ENCODE measurements at places on chromosomes 2 and 18. TPM values are rescaled to one million over a fixed set of nuclear protein-coding genes. Genes with fewer than 3 reads are reported as not detected.

DNA sequence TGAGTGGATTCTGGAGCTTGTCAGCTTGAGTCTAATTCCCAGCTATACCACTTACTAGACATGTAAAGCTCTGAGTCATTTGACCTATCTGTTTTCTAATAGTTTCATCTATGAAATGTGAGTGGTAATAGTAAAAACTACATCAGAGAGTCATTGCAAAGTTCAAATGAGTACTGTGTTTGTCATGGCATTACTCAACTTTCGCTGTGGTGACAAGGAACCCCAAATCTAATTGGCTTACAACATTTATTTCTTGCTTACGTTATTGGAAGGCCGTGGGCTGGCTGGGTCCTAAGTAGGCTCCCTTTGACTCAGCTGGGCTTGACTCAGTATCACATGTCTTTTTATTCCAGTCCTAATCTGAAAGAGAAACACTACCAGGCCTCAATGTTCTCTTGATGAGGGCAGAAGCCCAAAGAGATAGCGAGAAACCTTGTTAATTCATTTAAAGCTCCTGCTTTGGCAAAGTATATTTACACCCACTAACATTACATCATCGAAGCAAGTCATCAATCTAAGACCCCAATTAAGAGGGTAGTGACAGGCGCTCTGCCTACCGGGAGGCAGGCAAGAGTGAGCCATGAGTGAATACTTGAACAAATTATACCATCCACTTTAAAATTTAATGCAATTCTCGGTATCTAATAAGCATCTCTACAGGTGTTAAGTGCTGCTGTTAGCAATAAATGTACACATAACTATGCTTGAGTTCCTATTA lies 431.8 kb upstream of the SPHKAP start:
- no peaks in the 10 kb centered on the region for H3K27me3 ChIP-seq
- H3K4me3 ChIP-seq, result no peak overlapping the region
- no peak overlapping the region for H3K27ac ChIP-seq
- no peaks in the 10 kb centered on the region for H3K4me1 ChIP-seq
- no peaks in the 10 kb centered on the region for H3K36me3 ChIP-seq

DNA sequence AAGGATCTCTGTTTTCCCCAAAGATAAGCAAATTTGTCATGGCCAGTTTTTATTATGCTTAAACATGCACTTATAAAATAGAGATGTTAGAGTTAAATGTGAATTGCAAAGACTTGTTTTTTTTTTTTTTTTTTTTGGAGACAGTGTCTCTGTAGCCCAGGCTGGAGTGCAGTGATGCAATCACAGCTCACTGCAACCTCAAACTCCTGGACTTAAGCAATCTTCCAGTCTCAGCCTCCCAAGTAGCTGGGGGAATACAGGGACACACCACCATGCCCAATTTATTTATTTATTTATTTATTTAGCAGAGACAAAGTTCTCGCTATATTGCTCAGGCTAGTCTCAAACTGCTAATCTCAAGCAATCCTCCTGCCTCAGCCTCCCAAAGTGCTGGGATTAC lies 15.1 kb downstream of the PHOSPHO2 start:
- H3K36me3 ChIP-seq, result no peaks in the 10 kb centered on the region
- H3K4me1 ChIP-seq, result no peaks in the 10 kb centered on the region
- no peaks in the 10 kb centered on the region for H3K27me3 ChIP-seq

DNA sequence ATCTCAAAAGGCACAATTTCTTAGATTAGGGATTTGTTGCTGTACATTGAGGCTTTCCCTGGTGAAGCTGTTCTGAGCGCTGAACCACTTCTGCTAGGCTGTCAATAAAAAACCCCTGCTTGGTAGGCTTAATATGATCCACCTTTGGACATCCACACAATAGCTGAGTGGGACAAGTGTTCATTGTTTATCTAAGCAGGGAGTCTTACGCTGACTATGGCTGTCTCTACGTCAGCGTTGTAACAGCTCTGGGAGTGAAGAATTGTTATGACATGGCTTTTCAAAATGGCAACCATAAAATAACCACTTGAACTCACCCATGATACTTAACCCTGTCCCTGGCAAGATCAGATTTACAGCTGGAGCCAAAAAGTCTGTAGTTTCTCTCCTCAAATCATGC lies 111.5 kb upstream of the SULT1C3 start:
- no peaks in the 10 kb centered on the region for H3K36me3 ChIP-seq
- peaks cover 4% of the 10 kb centered on the region for H3K27me3 ChIP-seq
- no peak for DNase-seq
- no peak overlapping the region for H3K27ac ChIP-seq

GRCh38 chr2:65349863-65350262 lies 82.5 kb downstream of the SPRED2 start:
- H3K36me3 ChIP-seq, result no peaks in the 10 kb centered on the region
- no peak for DNase-seq
- no peak overlapping the region for H3K27ac ChIP-seq
- no peaks in the 10 kb centered on the region for H3K27me3 ChIP-seq

GULP1 gene
- 1.3 TPM for polyA plus RNA-seq

CIDEA gene
- polyA plus RNA-seq, result not detected

GRCh38 chr2:215885536-215885935 lies 127.8 kb downstream of the MREG start:
- no peaks in the 10 kb centered on the region for H3K27me3 ChIP-seq
- DNase-seq, result no peak
- no peaks in the 10 kb centered on the region for H3K4me1 ChIP-seq
- H3K27ac ChIP-seq, result no peak overlapping the region
- no peak overlapping the region for H3K4me3 ChIP-seq
- H3K36me3 ChIP-seq, result no peaks in the 10 kb centered on the region

- H3K27me3 ChIP-seq, result peaks cover 24% of the 10 kb centered on the region
- no peaks in the 10 kb centered on the region for H3K4me1 ChIP-seq
- no peaks in the 10 kb centered on the region for H3K36me3 ChIP-seq
Measured at GRCh38 chr2:27572439-27572838, 10.4 kb upstream of the ZNF512 start.

Data from spleen (tissue), 13 donors.